Stimulated activated CD4-positive, alpha-beta T cell treated with anti-CD3 and anti-CD28 coated beads, Interleukin-4, amount 100 ng/mL, for 4 hours (primary cell): ENCODE measurements at places on chromosomes 11 and 22.

DNA sequence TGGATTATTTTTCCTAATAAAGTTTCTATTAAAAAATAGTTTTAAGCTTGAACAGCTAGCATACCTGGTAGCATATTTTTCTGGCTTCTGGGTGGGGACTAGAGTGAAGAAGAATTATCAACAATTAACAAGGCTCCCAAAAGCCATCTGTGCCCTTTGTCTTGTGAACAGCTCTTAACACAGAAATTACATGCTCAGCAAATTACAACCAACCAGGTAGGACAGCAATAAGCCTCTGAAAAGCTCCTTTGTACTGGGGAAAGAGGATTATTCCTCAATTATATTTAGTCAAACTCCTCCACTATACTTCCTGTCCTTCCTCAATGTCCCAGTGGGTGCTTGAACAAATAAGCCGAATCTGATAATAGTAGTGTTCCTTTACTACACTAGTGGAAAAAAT, 162.8 kb downstream of the RAB38 start:
- DNase-seq: no peak

DNA sequence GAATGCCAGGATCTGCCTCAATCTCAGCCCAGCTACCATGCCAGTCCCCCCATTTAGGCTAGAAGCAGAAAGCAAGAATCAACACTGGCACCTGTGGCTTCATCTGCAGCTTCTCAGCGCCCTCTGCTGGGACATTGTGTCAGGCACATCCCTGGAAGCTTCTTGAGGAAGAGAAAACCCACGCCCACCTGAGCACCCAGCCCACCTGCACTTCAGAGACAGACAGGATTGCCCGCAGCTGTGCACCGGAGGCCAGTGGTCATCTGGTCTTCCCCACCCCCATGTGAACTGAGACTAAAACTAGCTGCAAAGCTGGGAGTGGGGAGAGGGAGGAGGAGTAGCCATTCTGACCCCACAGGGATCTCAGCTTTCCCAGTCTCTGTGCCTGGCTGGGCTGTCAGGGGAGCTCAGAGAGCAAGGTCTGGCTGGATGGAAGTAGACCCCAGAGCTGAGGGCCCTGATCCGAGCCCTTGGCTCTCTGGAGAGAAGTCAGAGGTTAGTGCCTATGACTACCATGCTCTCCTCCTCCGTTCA, 66.8 kb downstream of the FEZ1 start:
- peak; percentile 18 for DNase-seq

DNA sequence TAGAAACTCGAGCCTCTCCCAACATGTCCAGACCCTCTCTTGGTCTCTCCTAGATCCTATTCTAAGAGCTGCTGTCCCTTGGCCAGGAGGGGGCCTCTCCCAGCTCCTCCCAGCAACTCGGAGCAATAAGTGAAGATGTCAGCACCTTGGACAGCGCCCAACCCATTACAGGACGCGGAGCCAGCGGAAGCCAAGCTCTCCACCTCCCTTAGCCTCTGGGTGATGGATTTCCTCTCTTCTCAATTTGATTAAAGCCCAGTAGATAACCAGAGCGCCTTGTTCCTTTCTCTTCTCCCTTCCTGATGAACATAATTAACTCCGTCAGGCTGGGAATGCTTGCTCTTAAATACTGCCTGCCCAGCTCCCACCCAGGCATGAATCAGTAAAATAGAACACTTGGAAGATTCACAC, 26.2 kb upstream of the TPBGL start:
- peak; percentile 70 for DNase-seq

DNA sequence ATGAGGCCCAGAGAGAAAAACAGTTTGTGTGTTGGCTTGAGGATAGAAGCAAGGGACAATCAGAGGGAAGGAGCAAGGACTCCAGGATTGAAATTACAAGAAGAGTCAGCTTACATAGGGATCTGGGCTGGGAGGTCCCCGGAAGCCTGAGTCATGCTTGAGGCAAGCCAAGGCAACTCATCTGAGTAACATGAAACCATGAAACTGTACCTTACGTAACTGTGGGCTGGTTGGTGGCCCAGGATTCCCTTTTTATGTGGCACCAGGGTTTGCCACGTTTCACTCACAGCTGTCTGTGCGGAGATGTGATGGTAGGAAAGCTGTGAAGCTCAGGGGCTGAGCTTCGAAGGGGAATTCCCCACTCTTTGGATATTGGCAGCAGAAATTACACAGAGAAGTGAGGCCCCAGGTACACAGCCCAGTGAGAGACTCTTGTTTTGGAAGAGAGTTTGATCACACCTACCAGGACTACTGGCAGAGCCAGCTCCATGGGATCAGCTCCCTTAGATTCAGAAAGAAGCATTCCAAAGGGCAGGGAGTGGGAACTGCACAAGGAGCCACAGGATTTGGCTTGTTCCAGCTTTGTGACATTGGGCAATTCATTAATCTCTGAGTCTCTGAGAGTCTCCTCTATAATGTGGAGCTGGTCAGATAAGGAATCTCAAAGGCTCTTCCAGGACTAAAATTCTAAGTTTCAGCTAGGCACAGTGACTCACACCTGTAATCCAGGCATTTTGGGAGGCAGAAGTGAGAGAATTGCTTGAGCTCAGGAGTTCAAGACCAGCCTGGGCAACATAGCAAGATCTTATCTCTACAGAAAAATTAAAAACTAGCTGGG, 7.8 kb downstream of the SLC5A1 start:
- DNase-seq: peak; percentile 48
